Forelimb muscle (tissue), 1 donor: ENCODE measurements at places on chromosomes 1 and 21. TPM values are rescaled to one million over a fixed set of nuclear protein-coding genes. Genes with fewer than 3 reads are reported as not detected.

- DNase-seq, result no peak
Measured at GRCh38 chr1:112704391-112704933, 2.5 kb downstream of the RHOC start.

ANGPTL3 gene
- polyA plus RNA-seq, result 0.30 TPM

- DNase-seq, result no peak
Measured at GRCh38 chr1:63073309-63074306, 248.8 kb upstream of the FOXD3 start.

NPR1 gene
- 12.7 TPM for polyA plus RNA-seq
